Activated naive CD4-positive, alpha-beta T cell (primary cell): ENCODE measurements at places on chromosomes 4 and X.

DNA sequence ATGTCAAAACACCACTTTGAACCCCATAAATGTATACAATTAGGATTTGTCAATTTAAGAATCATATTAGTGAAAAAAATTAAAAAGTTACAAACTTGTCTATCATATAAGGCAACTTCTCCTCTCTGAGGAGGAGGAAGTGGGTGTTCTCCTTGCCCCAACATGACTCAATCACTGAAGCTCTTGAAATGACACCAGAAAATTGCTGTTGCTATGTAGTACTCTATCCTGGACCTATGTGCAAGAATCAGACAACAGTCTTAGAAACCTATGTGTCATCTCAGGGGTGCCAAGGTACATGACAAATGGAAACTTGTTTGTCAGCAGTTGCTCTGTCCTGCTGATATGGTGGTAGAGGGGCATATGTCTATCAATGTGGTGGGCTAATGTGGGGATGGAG, 47.7 kb downstream of the HMGB3 start:
- DNase-seq, result no peak

DNA sequence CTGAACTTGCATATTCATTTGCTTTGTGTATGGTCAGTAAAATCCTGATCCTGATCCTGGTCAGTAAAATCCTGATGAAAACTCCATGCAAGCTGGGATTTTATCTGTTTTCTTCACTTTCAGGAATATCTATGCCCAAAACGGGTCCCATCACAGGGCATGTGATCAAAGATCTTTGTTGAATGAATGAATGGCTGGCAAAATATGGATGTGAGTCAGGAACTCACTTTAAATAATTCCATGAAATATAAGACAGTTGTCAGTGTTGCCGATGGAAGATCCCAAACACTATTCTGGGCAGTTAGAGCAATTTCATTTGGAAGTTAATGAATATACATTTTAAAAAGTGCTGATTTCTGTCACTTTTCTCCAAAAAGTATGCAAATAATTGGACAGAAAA, 598.4 kb downstream of the GBA3 start:
- DNase-seq, result no peak

DNA sequence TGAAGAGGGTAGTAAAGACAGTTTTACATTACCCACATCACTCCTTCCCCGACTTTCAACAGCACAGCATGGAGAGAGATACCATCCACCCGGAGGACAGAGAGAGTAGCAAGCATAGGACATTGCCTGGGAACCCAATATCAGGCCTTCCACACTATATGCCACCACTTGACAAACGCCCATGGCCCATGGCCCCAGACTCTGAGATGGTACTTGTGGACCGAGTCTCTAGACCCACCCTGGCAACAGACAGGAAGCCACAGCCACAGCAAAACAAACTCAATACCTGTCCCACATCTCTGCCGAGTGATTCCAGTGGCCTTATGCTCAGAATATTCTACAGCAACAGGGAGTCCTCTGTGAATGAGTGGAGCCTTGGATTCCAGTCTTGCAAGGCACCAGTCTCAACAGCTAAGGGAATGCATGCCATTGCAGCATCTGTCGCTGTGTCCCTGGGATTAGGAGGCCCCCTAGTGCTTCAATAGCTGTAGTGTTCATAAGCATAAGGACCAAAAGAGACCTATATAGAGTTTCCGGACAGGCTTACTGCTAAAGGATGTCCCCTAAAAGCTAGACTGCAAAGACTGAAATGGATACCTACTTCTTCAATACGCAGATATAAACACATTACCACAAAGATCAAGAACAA, 14.7 kb upstream of the CT55 start:
- DNase-seq, result peak; percentile 0

DNA sequence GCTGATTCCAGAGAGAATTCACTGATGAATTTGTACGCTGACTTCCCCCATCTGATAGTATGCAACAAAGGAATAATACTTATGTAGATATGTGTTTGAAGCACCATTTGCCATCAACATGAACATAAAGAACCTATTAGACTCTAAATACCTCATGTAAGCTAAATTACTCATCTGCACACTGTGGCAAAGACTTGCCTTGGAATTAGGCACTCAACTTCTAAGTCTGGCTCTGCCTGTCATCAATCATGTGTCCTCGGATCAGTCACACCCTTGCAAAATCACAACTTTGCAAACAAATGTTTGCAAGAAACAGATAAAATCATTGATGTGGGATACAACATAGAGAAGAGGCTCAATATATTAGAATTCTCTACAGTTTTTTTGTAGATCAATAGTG, 169.9 kb upstream of the LDB2 start:
- DNase-seq, result no peak

GRCh38 chr4:163911891-163912290, 417.4 kb downstream of the TMA16 start:
- DNase-seq, result no peak

- no peak for DNase-seq
These were observed 37.1 kb downstream of the SLC39A8 start for GRCh38 chr4:102308032-102308799.

GRCh38 chrX:65451663-65452062, 82.9 kb downstream of the LAS1L start:
- DNase-seq, result no peak

GRCh38 chr4:157727163-157727562, 445.7 kb downstream of the GASK1B start:
- DNase-seq, result no peak

- no peak for DNase-seq
These were observed 82.8 kb downstream of the NAT8L start for GRCh38 chr4:2141762-2142451.

GRCh38 chr4:121379276-121379675, 1.5 kb downstream of the QRFPR start:
- DNase-seq, result no peak

DNA sequence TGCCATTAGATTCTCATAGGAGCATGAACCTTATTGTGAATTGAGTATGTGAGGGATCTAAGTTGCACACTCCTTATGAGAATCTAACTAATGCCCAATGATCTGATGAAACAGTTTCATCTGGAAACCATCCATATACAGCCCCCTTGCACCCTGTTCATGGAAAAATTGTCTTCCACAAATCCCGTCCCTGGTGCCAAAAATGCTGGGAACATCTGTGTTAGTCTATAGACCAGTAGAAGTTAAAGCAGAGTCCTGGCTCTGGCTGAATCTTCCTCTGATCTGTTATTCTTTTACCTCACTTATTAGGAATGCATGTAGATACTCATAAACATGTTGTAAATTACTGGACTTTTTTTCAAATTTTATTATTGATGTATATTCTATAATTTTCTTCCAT, 29.2 kb downstream of the SULT1B1 start:
- no peak for DNase-seq

GRCh38 chr4:40334591-40335524, at the start of gene CHRNA9:
Gene CHRNA9, plus strand, starts transcription at chr4:40335333. Its CDS starts 135 bp downstream, at chr4:40335468.
- no peak for DNase-seq

- DNase-seq, result no peak
These were observed 241.1 kb downstream of the GRXCR1 start for GRCh38 chr4:43133566-43133965.

- DNase-seq, result no peak
These were observed 31.4 kb upstream of the NKX6-1 start for GRCh38 chr4:84530454-84530853.

DNA sequence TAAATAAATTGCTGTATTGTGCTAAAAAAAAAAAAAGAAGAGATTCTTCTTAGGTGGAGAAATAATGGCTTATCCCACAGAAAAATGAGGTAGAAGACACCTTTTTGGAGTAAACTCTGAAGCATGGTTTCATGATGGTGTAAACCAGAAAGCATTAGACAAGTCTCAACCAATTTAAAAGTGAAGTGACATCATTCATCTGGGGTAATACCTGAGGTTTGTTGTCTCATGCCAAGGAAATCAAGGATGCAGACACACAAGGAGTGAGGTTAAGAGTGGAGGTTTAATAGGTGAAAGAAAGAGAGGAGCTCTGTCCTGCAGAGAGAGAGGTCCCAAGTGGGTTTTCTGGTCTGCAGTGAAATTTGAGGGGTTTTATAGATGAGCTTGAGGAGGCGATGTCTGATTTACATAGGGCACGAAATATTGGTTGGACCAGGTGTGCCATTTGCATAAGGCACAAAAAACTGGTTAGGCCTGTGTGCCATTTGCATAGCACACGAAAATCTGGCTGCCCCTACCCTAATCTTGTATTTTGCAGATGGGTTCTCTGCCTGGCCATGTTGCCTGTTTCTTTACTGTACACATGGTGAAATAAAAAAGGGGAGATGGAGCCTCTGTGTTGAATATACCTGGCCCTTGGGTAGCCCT, 25.0 kb upstream of the CWH43 start:
- no peak for DNase-seq

DNA sequence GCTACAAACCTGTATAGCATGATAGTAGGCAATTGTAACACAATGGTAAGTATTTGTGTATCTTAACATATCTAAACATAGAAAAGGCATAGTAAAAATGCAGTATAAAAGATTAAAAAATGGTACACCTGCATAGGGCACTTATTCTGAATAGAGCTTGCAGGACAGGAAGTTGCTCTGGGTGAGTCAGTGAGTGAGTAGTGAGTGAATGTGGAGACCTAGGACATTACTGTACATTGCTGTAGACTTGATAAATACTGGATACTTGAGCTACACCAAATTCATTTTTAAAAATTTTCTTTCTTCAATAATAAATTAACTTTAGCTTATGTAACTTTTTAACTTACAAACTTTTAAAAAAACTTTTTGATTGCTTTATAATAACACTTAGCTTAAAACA, 68.2 kb upstream of the MAML3 start:
- DNase-seq, result no peak

DNA sequence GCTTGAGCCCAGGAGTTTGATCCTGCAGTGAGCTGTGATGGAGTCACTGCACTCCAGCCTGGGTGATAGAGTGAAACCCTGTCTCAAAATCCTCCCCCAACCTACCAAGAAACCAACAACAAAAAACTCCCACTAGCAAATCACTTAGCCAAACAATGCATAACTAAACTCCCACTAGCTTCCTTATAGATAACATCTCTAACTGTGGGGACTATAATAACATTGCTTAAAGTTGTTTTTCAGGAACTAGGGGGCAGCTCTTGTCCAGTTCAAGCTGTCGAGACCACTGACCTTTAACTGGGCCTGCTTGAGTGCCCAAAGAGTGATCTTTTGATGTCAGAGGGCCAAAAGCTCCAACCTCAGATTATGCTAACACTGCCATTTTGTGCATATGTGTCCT, 81.7 kb downstream of the FREM3 start:
- DNase-seq, result no peak

- DNase-seq, result no peak
These were observed 73.1 kb downstream of the PACRGL start for GRCh38 chr4:20773144-20773997.

- DNase-seq, result no peak
These were observed 25.3 kb downstream of the ARSF start for GRCh38 chrX:3066555-3066954.

- no peak for DNase-seq
These were observed 85.6 kb downstream of the SLIT2 start for GRCh38 chr4:20337261-20337664.

GRCh38 chrX:140817943-140818342, 108.4 kb downstream of the LINC00632 start:
- DNase-seq, result no peak

GRCh38 chr4:148273501-148273986, 168.7 kb downstream of the NR3C2 start:
- no peak for DNase-seq

- DNase-seq, result no peak
These were observed 709 bp upstream of the CLOCK start for GRCh38 chr4:55547466-55547770.

DNA sequence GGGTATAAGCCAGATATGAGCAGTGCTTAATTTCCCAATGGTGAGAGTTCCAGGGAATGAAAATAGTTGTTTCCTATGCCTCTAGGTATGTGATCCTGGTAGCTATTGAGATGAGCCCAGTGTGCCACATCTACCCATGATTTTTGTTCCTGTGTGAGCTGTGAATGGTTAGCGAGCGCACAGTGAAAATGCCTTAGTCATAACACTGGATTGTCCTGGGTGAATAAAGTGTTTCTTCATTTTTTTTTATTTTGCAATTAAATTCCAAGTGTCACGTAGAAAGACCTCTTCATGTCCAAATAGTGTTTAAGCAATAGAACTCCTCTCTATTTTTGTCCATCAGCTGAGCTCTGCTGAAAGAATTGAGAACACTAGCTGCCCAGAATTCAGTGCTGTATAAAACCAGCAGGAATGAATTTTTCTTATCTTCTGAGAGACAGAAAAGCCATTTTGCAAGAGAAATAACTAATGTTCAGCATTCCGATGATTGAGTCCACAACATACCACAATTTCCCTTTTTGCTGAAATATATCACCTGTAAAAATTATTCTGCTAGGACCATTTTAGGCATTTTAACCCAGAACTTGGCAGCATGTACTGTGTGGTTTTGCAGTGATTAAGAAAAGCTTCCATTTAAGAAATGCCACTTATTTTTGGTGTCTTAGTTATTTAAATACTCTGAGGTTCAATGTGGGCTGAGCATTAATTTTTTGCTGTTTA, 5.6 kb downstream of the MAOA start:
- DNase-seq, result no peak

DNA sequence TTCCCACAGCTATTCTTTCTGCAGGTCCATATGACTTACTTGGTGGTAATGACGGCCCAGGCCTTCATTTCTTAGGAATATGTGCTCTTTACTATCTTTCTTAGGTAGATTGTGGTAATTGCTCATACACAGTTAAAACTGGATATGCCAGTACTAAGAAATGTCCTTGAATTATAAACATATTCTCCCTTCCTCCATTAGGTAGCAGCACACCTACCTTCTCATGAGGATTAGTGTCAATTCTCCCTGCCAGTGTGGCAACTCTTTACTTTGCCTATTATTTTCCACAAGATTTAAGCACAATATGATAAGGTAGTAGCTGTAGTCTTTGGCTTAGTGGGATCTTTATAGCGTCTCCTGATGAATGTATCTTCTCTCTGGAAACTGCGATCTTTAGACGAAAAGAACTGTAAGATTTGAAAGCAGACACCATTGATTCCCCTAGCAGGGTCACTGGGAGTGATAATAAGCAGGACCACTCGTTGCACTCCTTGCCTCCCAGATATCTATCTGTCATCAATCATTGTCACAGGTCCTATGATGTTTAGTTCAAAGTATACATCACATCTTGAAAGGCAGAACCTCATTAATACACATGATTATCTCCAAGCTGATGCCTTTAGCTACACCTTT, 1240.7 kb downstream of the C4orf33 start:
- DNase-seq, result no peak

- DNase-seq, result no peak
These were observed 52.8 kb upstream of the ANKRD17 start for GRCh38 chr4:73311428-73311827.

GRCh38 chr4:24519649-24520048, 64.7 kb downstream of the DHX15 start:
- no peak for DNase-seq

- DNase-seq, result no peak
These were observed 329.3 kb upstream of the NOCT start for GRCh38 chr4:138686106-138686835.

GRCh38 chr4:183098019-183098722, 886 bp upstream of the WWC2 start:
- DNase-seq, result peak; percentile 3

DNA sequence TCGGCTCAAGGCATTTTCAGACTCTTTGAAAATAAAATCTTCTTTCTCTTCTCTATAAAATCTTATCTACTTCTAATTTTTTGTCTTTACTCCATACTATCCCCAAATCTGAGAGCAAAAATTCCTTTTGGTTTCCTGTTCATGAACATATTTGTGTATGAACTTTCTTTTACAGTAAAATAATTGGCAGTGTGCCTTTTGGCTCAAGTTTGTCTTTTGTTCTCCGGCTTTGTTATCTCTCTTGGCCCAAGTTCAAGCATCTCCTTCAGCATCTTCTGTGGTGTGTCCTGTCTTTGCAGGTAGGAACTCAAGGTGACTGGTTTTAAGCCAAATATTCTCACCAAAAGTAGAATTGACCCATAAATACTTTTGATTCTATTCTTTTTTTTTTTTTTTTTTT, 276.6 kb upstream of the FAT1 start:
- no peak for DNase-seq
